ENCODE measurements at places on chromosomes 5 and 9.

DNA sequence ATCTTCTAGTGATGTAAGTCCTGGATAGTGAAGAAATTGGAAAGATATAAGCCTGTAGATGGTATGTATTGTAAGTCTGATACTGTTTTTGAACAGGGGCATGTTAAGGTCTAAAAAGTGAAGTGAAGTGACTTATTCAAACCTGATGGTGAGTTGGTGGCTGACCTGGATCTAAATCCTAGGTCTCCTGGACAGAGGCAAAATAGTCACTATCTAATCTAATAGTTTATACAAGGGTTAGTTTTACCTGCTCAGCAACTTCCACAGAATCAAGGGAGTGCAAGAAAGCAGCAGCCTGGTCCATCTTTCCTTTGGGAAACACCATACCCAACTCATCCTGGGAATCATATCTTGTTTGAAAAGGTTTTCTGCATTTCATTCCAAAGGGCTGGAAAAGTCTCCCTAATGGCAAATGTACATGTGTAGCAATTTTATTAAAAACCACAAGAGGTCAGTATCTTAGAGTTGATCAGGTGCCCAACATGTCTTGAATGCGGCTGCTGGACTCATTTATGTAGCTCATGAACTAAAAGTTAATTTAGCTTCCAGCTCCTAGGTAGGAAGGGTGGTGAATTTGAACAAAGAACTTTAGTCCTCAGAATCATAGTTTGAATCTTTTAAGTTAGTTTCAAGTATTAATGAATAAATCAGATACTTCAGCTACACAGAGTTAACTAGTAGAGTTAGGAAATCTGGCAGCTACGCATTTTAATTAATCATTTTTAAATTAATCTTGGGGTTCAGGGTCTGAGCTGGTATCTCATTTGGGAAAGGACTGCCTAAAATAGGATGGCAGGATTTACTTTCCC is 26.0 kb downstream of the SKP2 start:
- no peak for DNase-seq

DNA sequence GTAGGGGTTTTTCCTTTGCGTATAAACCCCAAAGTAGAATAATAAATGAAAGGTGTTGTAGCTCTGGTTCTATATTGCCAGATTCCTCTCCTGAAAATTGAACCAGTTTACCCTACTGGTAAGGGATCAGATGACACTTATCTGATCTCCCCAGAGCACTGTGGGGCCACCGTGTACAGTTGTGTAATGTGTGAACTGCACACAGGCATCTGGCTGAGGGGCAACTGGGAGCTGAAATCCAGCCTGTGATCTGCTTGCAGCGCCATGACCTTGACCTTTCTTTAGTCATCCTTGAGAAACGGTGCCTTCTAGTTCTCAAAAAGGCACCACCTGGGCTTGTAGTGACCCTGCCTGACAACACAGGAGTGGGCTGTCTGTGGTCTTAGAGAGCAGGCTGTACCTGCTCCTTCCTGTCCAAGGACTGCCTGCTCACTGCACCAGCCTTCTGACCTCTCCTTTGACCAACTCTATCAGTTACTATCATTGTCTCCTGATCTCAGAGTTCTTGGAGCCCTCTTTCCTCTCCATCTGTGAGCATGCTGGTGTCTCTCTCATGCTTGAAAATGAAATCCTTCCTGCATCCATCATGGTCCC is 40.2 kb downstream of the PDE6A start:
- no peak for DNase-seq

DNA sequence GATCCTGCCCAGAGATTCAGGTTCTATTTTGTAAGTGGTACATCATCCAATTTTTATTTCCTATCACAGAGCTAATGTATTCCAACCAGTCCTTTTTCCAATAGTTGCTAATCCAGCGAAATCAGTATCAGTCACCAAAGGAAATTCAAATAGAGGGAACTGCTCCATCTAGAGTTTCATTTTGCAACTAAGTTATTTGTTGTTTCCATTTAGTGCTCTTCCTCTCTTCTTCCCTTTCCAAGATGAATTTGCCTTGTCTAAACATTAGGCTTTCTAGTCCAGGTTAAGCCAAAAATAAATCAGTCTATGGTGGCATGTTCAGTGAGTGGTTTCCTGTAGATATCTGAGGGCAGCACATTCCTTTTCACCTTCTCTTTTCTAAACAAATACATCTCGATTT is 79.8 kb upstream of the SPATA31D4 start:
- DNase-seq: no peak

DNA sequence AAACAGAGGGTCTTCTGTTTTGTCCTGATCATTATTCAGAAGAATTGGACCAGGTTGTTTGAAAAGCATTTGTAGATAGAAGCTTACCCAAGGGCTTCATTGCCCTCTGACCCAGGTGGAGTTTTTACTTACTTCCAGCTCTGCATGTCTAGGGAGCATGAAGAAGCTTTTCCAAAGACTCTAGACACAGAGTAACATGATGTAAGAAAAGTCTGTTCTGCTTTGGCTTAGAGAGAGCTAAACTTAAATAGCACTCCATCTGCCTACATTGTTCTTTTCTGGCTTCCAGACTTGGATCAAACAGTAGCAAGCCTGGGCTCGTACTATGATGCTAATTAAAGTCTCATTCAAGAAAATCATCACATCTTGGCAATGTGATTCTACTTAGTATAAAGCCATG is 112.1 kb downstream of the SNCAIP start:
- no peak for DNase-seq

- no peak for DNase-seq
Observed at GRCh38 chr9:31536471-31536870, 848.0 kb upstream of the ACO1 start.

DNA sequence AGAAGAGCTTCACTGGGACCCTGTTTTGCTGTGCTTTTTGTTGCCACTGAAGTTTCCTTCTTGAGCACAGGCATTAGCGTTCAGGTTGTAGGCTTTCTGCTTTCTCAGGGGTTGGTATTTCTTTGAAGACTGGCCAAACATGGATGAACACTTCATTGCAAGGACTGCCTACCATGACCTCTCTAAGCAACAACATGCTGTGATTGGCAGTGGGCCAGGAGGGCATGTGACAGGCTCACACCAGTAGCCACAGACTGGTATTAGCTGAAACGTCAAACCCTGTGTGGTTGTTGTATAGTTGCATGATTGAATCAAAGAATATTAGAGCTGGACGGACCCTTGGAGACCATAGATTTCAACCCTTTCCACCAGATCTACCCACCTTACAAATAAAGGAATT is 20.0 kb upstream of the MLANA start:
- no peak for DNase-seq

- DNase-seq: peak; percentile 23
Observed at GRCh38 chr9:35489313-35490154, at the start of gene RUSC2. Gene RUSC2, plus strand, starts transcription at chr9:35490111. Its CDS starts 56,411 bp downstream, at chr9:35546522.

DNA sequence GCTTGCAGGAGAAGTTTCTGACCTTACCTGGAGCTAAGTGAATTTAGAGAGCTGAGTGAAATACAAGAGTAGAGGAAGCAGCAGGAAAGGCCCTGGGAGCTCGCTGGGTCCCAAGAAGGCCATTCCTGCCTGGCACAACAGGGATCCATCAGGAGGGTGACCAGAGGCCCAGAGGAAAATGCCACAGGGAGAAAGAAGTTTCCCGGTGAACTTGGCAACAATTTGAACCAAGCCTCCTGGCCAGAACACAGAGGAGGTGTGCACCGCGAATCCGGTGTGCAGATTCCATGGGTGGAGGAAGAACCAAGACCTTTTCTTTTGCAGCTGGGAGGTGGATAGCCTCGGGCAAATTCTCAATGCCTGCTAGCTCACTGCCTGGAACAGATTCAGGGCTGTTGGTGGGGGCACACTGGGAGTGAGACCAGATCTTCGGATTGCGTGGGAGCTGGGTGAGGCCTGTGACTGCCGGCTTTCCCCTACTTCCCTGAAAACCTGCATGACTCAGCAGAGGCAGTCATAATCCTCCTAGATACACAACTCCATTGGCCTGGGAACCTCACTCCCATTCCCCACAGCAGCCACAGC is 1850.9 kb upstream of the NUDT12 start:
- no peak for DNase-seq

DNA sequence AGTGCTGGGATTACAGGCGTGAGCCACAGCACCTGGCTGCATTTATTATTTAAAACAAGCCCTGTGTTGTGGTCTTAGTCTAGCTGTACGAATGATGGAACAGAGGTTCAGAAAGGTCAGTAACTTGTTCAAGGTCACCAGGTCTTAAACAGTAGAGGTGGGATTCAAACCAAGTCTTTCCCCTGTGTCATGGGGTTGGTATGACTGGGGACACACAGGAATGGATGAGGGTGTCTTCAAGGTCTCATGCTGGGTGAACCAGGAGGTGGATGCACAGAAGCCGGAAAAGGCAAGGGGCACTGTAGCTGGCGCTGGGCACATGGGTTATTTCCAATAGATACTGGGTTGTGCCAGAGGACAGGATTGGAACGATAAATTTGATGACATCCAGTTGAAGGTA is 32.2 kb upstream of the TJP2 start:
- DNase-seq: no peak

- no peak for DNase-seq
Observed at GRCh38 chr5:178293400-178293799, 60.8 kb upstream of the PHYKPL start.

DNA sequence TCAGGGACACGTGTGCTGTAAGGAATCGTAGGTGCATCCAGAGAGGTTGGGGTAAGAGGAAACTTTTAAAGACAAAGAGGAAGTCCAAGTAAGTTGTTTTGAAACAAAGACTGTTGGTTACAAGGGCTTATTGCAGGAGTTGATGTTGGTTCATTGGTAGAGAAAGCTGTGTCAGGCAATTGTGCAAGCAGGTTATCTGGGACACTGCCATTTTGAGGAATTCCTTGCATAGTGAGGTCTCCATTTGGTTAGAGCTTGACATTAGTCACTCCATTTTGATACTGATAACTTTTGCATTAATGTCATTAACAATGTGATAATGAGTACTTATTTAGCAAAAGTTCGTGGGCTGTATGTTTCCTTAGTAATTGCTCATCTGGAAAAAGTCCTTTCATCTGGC is 24.9 kb downstream of the CNOT6 start:
- no peak for DNase-seq

GRCh38 chr5:7036192-7036835 is 323.1 kb downstream of the TENT4A start:
- DNase-seq: no peak

GRCh38 chr5:68562308-68562707 is 346.8 kb downstream of the PIK3R1 start:
- no peak for DNase-seq

- DNase-seq: no peak
Observed at GRCh38 chr5:130251931-130252330, 347.7 kb downstream of the CHSY3 start.

- DNase-seq: no peak
Observed at GRCh38 chr9:77556396-77556795, 91.7 kb downstream of the GNA14 start.

- DNase-seq: no peak
Observed at GRCh38 chr9:85530721-85531120, 211.0 kb downstream of the AGTPBP1 start.

GRCh38 chr5:73454379-73455036 is 5.9 kb upstream of the FOXD1 start:
- peak; percentile 52 for DNase-seq

DNA sequence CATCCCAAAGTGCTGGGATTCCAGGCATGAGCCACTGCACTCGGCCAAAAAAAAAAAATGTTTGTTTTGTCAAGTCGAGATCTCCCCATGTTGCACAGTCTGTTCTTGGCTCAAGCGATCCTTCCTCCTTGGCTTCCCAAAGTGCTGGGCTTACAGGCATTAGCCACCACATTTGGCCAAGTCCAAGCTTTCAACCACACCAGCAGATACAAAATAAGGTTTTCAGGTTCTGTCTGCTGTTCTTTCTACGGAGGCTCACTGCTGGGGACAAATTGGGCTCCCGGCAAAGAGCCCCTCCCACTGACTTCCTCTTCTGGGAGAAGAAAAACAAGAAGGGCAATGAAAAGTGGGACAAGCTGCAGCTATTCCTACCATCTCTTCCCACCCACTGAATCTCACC is 37.6 kb upstream of the GGTA1 start:
- DNase-seq: no peak

GRCh38 chr5:158955636-158956035 is 144.1 kb downstream of the EBF1 start:
- no peak for DNase-seq

- DNase-seq: no peak
Observed at GRCh38 chr5:54563083-54563761, 45.7 kb downstream of the SNX18 start.

DNA sequence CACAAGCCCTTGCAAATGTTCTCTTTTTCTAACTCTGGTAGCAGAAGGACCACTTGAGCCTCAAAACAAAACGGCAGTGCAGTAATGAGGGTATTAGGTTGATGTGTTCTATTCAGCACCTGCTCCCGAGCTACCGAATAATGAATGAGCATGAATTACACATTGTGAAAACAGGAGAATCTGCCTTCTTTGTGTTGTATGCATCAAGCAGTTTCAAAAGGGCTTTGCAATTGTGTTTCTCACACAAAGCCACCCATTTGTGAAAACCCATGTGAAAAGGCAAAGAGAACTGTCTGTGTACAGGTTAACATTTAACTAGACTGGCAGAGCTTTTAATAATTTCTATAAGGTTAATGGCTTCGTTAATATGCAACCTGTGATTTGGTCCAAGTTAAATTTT is 97.8 kb downstream of the STK32A start:
- no peak for DNase-seq

DNA sequence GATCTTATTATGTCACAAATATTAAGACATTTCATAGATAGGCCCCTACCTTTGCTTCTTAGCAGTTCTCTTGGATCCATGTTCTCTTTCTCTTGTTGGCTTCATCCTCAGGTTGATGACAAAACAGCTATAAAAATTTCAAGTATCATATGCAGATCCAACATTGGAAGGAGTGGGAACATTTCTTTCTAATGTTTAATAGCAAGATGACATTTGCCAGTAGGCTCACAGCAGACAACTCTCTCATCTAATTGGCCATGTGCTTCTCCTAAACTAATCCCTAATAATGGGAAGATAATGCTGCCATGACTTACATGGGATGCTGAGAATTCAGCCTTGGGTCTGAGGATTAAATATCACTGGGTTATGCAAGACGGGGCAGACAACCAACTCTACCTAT is 485.5 kb upstream of the SEMA6A start:
- no peak for DNase-seq

DNA sequence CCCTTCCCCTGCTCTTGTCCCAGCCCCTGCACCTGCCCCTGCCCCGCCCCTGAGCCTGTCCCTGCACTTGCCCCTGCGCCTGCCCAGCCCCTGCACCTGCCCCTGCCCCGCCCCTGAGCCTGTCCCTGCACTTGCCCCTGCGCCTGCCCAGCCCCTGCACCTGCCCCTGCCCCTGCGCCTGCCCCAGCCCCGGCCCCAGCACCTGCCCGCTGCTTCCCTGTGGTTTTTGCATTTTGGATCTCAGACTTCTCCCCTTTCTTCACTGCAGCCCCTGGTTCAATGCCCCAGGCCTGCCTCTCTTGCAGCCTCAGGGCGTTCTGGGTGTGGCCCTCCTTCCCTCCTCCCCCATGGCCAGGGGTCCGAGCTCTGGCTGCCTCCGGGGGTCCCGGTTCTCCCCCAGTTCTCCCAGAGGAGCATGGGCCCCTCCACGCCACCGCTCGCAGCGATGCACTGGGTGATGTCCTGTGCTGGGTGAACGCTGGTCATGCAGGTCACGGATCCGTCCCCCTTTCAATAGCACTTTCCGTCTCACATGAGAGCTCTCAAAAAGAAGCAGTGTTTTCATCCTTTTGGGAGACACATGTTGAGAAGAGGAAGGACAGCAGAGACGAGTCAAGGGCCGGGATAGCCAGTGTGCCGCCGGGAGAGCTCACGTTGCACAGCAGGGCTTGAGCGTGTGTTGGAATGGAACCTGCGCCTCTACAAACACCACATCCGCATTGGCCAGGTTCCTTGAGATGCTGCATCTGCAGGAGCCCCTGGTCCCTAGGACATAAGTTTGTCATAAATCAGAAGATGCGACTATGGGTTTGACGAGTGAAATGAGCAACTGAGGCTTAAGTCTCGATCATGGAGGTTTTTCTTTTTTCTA is 44.0 kb upstream of the IRX4 start:
- DNase-seq: no peak
